OCI-LY7 (cell line): ENCODE measurements at places on chromosomes 6 and 20.

- no peak for DNase-seq
These were observed 145.9 kb downstream of the IMPG1 start for GRCh38 chr6:75926293-75927168.

- DNase-seq = no peak
These were observed 34.4 kb upstream of the ZNF184 start for GRCh38 chr6:27507041-27507956.

DNA sequence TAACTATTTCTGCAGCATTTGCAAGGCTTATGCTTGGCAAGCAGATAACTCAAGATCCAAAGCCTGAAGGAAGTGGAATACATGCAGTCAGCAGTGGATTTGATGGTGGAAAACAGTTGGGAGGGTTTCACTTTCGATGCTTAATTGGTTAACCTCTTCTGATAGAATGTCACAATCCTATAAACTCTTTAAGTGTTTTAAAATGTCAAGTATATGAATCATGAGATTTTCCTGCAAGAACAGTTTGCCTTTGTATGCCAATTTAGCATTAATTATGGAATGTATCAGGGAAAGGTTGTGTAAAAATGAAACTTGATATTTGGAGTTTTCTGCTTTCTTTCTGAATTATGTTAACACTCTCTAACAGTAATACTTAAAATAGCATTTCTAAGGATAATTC, 36.6 kb downstream of the NKX2-4 start:
- no peak for DNase-seq

DNA sequence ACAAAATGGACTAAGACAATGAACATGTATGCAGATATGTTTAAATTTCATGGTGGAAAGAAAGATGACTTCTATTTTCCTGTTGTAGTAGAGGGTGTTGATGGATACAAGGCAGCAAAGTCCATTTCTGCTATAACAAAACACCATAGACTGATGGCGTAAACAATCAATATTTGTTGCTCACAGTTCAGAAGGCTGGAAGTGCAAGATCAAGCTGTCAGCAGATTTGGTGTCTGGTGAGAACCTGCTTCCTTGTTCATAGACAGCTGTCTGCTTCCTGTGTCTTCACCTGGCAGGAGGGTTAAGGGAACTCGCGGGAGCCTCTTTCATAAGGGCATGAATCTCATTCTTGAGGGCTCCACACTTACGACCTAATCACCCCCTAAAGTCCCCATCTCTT, 83.0 kb upstream of the ELOVL5 start:
- DNase-seq = no peak

- no peak for DNase-seq
These were observed 27.9 kb upstream of the CD93 start for GRCh38 chr20:23114018-23114417.

DNA sequence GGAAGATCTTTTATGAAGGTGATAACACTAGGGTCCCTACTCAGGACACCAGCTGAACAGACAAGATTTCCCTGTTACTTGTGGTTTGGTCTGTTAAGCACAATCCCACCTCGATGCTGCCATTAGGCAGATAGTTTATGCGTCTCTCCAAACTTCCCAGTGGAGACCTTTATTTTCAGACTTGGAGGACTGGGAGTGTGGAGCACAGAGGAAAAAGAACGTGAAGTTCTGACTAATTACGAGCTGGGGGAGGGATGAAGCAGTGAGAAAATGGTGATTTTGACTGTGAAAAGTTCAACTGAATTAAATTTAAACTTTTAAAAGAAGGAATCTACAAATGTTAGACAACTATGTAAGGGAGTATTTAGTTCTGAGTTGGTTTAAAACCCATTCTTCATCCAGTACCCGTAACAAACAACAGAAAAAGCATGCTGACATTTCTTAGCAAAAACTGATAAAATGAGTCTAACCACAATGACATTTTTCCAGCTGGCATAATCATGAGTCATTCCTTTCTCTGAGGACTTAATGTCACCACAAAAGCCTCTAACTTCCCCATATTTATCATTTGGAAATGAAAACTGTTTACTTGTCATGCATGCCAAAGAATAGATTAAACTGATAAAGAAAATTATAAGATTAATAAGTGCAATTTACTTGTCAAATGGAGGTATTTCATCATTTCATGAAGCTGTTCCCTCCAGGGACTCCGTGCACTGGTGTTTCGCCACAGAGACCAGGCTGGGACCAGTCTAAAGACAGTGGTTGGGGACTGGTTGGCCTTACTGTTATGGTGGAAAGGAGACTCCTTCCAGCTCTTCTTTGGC, 113.3 kb upstream of the SSTR4 start:
- DNase-seq = no peak
